ENCODE measurements at places on chromosomes 2 and 18. TPM values are rescaled to one million over a fixed set of nuclear protein-coding genes. Genes with fewer than 3 reads are reported as not detected.

DNA sequence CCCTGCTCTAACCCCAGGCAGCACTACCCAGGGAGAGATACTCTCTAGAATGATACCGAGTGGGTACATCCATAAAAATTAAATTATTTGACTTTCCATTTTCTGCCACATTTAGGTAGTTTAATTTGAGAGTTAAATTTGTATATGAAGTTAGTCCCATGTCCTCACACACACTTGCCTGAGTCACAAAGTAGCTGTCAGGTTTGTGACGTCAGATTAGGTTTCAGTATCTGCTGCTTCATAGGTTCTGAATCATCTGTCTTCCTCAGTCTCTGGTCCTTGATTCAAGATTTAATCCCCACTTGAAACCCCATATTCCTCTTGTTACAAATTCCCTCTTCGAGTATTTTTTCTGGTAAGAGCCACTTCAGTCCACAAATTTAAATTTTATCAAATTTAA is 738.6 kb upstream of the FAM98A start:
- DNase-seq, result no peak

- no peak for DNase-seq
Measured at GRCh38 chr2:240286596-240286995, 146.1 kb upstream of the OTOS start.

GRCh38 chr2:20471148-20471547 is 24.3 kb downstream of the RHOB start:
- no peak for DNase-seq

GRCh38 chr2:101698844-101699754 is 1.6 kb downstream of the MAP4K4 start:
- no peak for DNase-seq

The PLEK gene
- polyA plus RNA-seq, result 0.28 TPM

The CCDC102B gene
- 0.25 TPM for polyA plus RNA-seq

The SCG2 gene
- polyA plus RNA-seq, result 0.08 TPM

Measured in keratinocyte (primary cell).